CD4-positive, alpha-beta T cell treated with Interleukin-17A for 4 hours (primary cell): ENCODE measurements at places on chromosomes 1 and 21.
A peak's percentile ranks its signal among the peaks of the same experiment; 100 is the strongest.

- no peak for DNase-seq
Measured at GRCh38 chr1:41485605-41486004, 1.1 kb upstream of the EDN2 start.

- no peak for DNase-seq
Measured at GRCh38 chr1:62356257-62356835, 37.1 kb upstream of the KANK4 start.

GRCh38 chr1:228005511-228006033 lies 1.2 kb upstream of the WNT3A start:
- no peak for DNase-seq

DNA sequence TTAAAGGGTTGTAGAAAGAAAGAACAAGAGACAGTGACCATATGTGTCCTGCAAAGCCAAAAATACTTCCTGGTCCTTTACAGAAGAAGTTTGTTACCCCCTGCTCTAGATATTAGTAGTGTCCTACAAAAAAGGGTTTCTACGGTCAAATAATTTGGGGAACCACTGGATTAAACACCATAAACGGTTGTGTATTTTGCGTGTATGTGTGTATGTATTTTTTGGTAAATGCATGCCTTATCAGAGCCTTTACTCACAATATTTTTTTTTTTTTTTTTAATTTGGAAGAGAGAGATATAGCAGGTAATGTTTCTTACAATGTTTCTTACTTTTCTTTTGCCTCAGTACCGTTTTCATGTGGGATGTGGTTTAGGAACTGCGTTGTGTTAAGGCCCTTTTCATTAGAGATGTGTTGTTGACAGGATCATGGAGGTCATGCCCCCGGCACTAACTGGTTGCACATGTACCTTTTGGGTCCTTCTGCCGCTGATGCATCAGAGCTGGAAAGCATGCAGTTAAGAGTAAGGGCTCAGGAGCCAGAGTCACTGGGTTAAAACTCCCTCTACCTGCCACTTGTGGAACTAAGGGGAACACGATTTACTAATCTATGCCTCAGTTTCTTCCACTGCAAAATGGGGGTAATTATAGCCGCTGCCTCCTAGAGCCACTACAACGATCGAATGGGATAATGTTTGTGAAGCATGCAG lies 234.6 kb upstream of the KAZN start:
- DNase-seq: no peak

DNA sequence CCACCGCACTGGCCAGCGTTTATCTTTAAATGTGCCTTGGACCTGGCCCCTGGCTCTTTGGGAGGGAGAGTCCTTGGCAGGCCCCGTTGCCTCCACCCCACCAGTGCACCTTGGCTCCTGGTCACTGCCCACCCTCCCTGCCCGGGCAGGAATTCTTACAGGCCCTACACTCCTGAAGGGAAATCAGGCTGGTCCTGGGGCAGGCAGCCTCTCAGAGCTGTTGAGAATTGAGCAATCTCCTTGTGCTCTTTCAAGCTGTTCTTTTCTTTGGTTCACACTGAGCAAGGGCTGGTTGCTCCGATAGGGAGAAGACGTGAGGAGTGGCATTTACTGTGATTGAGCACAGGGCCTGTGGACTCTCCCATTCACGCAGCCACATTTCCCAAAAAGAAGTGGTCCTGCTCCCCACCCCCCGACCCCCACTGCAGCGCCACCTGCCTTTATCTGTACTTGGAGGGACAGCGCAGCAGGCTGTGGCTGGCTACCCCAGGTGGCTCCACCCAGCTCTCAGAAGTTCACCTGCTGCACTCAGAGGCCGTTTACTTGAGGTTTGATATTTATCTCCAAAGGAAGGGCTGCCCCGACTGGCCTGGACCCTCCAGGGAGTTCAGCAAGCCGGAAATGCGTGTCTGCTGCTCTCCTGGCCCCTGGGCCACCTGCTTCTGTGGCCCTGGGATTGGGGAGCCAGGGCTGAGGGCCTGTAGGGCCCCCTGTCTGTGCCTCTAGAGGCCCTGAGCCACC lies 47.8 kb downstream of the SKI start:
- no peak for DNase-seq

- DNase-seq: no peak
Measured at GRCh38 chr1:216032284-216032683, 391.0 kb downstream of the USH2A start.

GRCh38 chr1:156026588-156026987 lies 5.8 kb upstream of the SSR2 start:
- DNase-seq: no peak

GRCh38 chr1:20083178-20083944 lies 13.4 kb downstream of the PLA2G5 start:
- DNase-seq: no peak

GRCh38 chr1:247487057-247487456 lies 29.2 kb upstream of the OR2B11 start:
- DNase-seq: peak; percentile 52

DNA sequence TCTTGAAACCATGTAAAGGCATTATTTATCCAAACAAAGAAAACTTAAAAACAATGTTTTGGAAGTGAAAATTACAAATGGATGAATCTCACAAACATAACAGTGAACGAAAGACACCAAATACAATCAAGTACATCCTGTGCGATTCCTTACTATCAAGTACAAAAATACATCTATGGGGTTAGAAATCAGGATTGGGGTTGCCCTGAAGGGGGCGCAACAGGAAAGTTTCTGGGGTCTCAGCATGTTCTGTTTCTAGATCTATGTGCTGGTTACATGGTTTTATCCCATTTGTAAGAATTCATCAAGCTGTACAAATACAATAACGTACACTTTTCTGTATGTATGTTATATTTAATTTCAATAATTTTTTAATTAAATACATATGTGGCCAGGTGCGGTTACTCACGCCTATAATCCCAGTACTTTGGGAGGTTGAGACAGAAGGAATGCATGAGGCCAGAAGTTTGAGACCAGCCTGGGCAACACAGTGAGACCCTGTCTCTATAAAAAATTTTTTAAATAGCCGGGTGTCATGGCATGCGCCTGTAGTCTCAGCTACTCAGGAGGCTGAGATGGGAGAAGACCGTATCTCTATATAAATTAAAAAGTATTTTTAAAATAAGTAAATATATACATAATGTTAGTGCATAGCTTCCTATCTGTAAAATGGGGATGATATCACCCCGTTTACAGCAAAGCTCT lies 121.5 kb upstream of the SOD1 start:
- peak; percentile 33 for DNase-seq

GRCh38 chr1:63611231-63611630 lies 18.0 kb downstream of the PGM1 start:
- DNase-seq: no peak

GRCh38 chr1:163770265-163770664 lies 448.5 kb downstream of the NUF2 start:
- DNase-seq: no peak

DNA sequence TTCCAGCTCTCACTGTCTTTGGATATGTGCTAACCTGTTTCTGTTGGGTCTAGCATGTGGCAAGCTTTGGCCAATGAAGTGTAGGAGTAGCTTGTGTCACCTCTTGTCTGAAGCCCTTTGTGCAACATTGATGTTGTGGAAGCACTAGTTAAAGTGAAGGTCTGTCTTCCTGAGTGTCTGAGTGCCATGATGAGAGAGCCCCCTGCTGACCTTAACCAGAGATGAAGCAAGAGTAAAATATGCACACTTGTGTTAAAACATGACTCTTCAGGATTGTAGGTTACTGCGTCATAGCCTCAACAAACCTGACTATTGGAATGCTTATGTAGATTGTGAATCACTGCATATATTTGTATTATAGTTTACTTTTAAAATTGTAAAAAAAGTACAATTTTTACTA lies 103.7 kb downstream of the NCAM2 start:
- DNase-seq: no peak

DNA sequence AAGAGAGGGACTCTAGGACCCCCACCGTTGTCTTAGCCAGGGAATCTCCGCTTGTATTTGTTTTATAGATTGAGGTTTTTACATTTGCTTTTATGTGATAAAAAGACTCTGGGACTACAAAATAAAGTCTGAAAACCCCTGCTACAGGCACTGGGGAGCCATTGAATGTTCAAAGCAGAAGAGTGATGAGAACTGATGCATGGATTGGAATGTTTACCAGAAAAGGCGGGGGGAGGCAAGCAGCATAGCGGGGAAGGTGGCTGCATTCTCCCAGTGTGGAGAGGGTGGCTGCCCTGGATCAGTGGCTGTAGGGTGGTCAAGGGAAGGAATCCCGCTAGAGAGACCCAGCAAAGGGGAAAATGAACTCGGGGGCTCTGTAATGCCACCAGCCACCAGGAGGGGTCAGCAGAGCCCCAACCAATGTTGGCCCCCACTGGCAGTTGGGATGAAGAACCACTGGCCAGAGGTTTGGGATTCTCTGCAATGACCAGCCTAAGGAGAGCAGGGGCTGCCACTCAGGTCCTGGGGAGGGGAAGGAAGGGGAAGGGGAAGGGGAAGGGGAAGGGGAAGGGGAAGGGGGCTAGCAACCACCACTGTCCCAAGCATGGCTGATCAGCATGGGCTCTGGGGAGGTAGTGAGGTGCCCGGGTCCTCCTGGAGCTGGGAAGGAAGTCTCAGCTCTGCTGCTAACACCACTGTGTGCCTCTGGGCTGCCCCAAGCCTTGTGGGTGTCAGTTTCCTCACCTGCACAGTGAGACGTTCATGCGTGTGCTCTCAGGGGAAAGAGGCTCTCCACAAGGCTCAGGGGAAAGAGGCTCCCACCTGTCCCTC lies 19.2 kb upstream of the PEF1 start:
- DNase-seq: peak; percentile 73

GRCh38 chr1:119139857-119140176 lies 636 bp downstream of the WARS2 start:
- no peak for DNase-seq

GRCh38 chr1:32112806-32113375 lies 5.0 kb downstream of the KPNA6 start:
- DNase-seq: peak; percentile 7

GRCh38 chr1:110582378-110582777 lies 23.8 kb downstream of the KCNA2 start:
- no peak for DNase-seq

DNA sequence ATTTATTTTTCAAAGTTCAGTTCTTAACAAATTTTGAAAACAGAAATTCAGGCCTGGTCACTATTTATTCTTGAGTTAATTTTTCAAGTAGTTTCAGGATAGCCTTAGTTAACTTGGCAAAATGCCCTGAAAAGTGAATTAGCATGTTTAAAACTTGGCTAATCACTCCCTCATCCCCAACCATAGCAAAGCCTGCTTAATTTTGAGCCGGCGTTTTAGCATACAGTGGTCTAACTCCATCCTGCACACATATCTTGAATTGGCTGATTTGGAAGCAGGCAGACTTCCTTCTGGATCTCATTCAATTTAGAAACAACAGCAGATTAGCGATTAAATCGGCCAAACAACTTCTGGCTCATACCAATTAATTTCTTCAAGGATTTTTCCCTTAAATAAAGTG lies 439.2 kb downstream of the PTBP2 start:
- no peak for DNase-seq

- no peak for DNase-seq
Measured at GRCh38 chr1:169108223-169108622, 1.7 kb downstream of the ATP1B1 start.

- DNase-seq: peak; percentile 58
Measured at GRCh38 chr1:161119092-161119903, 1.4 kb downstream of the NIT1 start.
